ENCODE measurements at places on chromosomes 2 and 18.

DNA sequence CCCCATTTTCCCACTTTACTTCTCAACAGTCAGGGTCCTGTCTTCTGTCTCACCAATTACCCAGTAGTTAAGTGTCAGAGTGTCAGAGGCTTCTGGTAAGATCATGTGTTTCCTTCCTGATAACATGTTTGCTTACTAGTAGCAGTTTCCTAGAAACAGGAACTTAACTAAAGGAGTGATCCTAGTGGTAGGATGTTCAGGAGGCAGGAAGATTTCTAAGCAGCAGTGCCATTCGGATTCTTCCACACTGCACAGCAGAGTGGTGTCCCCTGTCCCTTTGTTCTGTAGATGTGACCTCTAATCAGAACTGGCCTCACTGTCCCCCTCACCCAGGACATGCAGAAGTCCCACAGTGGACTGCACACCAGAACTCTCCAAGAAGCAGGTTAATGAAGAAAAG is 221.8 kb upstream of the OSR1 start:
- no peak for DNase-seq

DNA sequence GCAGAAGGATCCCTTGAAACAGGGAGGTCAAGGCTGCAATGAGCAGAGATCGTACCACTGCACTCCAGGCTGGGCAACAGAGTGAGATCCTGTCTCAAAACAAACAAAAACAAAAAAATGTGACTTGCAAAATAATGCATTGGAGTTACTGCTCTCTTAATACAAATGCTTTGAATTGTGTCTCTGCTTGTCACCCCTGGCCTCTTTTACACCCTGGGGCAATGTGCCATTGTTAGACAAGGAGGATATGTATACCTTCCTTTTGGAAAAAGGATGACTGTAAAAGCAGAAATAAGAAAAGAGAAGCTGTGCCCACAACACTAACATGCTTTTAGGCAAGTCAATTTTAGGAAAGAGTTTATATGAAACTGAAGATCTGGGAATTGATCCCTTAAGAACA is 20.8 kb upstream of the C2orf74 start:
- no peak for DNase-seq

- peak; percentile 18 for DNase-seq
Observed at GRCh38 chr2:202373490-202373889, 2.6 kb upstream of the BMPR2 start.

GRCh38 chr18:54690198-54690597 is 99.2 kb downstream of the DYNAP start:
- peak; percentile 81 for DNase-seq

- DNase-seq: peak; percentile 93
Observed at GRCh38 chr18:70337139-70337972, 48.5 kb downstream of the SOCS6 start.

DNA sequence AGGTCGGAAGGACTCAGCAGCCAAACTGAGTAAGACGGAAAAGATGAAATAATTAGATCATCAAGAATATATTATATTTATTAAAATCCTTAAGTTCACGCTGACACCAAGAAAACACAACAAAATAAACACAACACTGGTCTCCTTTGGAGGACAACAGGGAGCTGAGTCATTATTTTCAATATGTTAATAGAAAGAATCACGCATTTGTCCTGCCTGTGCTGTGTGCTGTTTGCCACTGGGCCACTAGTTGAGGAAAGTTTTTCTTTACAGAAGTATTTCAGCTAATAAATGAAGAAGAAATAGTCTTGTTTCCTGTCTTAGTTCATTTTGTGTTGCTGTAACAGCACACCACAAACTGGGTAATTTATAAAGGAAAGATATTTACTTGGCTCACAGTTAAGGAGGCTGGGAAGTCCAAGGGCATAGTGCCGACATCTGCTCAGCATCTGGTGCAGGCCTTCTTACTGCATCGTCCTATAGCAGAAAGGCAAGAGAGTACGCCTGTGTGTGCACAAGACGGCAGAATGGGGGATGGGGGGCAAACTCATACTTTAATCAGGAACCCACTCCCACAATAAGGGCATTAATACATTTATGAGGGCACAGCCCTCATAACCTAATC is 88.0 kb downstream of the TCF7L1 start:
- DNase-seq: no peak

DNA sequence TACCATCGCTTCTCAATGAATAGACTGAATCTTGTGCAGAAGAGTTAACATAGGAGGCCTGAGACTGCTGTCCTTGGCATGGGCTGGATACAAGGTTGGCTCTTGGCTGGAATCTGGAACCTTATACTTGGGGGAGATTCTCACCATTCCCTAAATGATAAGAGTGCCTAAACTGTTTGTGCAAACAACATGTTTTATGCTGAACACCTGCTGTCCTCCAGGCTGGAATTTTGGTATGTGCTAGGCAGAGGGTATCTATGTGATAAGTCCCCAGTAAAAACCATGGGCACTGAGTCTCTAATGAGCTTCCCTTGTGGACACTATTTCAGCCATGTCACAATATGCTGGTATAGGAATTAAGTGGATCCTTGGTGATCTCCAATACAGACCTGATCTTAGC is 12.8 kb downstream of the PGAP1 start:
- DNase-seq: no peak

- no peak for DNase-seq
Observed at GRCh38 chr18:32937597-32937996, 164.8 kb upstream of the KLHL14 start.

DNA sequence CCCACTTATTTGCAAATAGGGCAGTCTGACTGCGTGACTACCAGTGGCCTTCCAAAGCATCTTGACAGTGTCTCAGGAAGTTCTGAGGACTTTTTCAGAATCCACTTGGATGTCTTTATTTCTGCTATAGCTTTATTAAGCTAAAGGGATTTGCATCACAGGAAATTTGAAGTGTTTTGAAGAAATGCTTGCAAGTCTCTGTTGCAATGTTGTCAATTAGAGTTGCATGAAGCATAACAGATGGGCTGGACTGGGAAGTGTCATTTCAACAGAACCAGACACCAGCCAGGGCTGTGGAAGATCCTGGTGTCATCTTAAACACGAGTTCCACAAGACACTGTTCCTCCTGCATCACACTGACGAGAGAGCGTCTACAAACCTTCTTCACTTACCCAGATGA is 224.5 kb downstream of the EN1 start:
- DNase-seq: no peak

DNA sequence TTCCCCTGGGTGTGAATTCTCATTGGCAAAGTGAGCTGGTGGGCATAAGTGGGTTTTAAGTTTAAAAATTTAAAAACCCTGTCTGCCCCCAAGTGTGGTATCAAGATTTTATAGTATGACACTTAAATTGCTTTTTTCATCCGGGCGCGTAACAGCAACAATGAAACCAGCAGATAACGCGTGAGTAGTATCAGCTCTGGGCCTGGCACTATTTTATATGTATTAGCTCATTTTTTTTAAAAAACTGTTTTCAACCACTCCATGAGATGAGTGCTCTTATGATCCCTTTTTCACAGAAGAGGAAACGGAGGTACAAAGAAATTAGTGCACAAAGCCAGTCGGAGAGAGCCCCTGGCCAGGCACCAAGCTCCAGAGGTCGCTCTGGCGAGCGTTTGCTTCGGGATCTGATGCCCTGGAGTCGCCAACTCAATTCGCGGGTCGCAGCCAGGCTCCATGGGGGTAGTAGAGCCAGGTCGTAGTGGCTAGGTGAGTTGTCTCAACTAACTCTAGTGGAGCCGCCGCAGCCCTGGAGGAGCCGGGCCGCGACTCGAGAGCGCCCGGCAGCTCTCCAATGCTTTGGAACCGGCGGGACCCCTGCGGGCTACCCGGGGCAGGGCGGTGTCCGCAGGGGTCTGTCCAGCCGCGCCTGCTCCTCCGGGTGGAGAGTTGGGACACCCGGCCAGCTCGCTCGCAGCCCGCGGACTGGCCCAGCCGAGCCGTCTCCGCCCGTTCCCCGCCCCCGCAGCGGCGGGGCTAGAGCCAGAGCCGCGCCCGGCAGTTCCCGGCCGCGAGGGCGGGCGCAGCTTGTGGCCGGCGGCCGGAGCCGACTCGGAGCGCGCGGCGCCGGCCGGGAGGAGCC is at the start of gene IL1R1:
IL1R1 (plus strand) TSS at position 777 of the 859 bp plus-strand sequence. CDS start 14,979 bp downstream, outside the sequence.
- DNase-seq: peak; percentile 83

DNA sequence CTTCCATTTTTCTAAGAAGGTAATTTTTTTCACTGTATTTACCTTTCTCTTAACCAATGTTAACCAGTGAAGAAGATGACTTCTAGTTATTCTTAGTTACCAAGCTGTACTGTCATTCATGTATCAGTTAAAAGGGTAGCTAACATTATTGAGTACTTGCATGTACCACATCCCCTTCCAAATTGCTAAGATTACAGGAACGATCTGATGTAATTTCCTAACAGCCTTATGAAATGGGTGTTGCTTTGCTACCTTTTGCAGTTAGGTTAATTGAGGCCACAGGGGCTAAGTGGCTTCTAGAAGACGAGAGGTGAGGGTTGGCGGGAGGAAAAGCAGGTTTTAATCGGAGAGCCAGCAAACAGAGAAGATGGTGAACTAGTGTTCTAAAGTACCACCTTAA is 1.8 kb upstream of the SULT6B1 start:
- DNase-seq: no peak

DNA sequence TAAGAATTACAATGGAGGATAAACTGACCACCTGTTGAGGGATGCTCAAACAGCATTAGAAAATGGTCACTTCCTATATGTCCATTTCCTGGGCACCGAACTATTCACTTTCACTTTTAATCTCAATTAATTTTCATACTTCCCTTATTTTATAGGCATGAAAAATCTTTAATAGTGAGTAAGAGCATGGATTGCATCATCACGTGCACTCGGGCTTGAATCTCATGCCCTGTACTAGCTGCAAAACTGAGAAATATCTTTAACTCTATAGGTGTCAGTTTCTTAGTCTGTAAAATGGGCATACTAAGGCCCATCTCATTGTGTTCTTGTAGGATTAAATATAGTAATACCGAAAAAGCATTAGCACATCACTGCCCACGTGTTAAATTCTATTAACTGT is 183.9 kb upstream of the FIGN start:
- DNase-seq: peak; percentile 12

DNA sequence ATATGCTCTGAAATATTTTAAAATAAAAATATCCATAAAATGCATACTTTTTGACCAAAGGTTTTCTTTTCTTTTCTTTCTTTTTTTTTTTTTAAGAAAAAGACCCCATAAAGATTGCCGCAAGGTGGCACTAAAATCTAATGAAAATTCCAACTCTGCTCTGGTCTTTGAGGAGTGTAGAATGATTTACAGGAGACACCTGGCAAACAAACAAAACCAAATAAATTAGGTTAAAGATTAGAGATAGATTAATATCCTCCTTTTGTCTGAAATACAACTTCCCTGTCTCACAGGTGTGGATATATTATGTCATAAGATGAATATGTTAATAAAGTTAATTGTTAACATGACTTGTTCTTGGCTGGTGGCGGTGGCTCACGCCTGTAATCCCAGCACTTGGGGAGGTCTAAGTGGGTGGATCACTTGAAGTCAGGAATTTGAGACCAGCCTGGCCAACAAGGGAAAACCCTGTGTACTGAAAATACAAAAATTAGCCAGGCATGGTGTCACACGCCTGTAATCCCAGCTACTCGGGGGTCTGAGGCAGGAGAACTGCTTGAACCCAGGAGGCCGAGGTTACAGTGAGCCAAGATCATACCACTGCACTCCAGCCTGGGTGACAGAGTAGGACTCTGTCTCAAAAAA is 3.5 kb upstream of the RHOB start:
- DNase-seq: peak; percentile 68

GRCh38 chr18:36191711-36192110 is 4.4 kb downstream of the MOCOS start:
- DNase-seq: no peak

- DNase-seq: no peak
Observed at GRCh38 chr18:59318460-59319050, at the start of gene CPLX4. CPLX4 (minus strand) TSS chr18:59318649; CDS start chr18:59318462, 187 bp downstream.

GRCh38 chr2:127651971-127652550 is 6.1 kb downstream of the GPR17 start:
- DNase-seq: no peak
